Spinal cord (tissue), 10 donors: ENCODE measurements at places on chromosomes 13 and 19.
A peak's percentile ranks its signal among the peaks of the same experiment; 100 is the strongest.

DNA sequence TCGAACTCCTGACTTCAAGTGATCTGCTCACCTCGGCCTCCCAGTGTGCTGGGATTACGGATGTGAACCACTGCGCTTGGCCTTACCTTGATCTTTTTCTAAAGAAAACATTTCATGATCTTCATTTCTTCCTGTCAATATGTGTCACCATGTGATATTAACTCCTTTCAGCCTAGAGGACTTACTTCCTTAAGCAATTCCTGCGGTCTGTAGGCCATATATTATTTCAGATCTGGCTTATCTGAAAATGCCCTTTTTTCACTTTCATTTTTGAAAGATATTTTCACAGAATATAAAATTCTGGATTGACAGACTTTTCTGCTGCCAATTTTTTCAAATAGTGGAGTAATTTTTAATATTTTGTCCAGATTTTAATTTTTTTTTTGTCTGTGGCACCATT lies 2.0 kb upstream of the GPR32 start:
- DNase-seq, result no peak

- DNase-seq, result peak; percentile 50
Observed at GRCh38 chr19:34480971-34481841, at the start of gene WTIP. TSS of gene WTIP (plus strand) at chr19:34481758. CDS start at chr19:34481975, 217 bp downstream.

- no peak for DNase-seq
Observed at GRCh38 chr19:58474997-58475713, 997 bp upstream of the ZNF446 start.

- DNase-seq, result no peak
Observed at GRCh38 chr19:2858864-2859263, 8.3 kb upstream of the ZNF556 start.

- no peak for DNase-seq
Observed at GRCh38 chr13:40644838-40645604, 21.4 kb downstream of the FOXO1 start.

DNA sequence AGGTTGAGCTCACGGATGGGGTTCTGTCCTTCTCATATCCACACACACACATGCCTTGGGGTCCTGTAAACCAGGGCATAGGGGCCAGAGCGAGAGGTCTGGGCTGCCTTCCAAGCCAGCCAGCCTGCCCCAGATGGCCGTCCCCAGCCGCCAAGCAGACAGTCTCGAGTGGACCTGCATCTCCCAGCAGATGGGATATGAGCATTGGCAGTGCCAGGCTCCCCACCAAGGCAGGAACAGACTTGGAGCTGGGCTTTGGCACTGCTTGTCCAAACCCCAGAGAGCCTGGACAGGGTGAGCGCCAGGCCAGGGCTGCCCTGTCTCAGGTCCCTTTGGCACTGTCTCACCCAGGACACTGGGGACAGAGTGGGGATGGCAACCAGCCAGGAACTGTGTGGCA lies 130.4 kb downstream of the DPF1 start:
- DNase-seq, result no peak

- DNase-seq, result peak; percentile 33
Observed at GRCh38 chr13:91946498-91947070, 548.2 kb downstream of the GPC5 start.
